Activated CD8-positive, alpha-beta T cell treated with anti-CD3 and anti-CD28 coated beads for 36 hours (primary cell): ENCODE measurements at places on chromosomes 16 and 17.

GRCh38 chr17:45784741-45785479 is 790 bp downstream of the CRHR1 start:
- H3K27ac ChIP-seq: no peak overlapping the region
- peaks cover 66% of the 10 kb centered on the region for H3K27me3 ChIP-seq
- DNase-seq: peak; percentile 51
- H3K36me3 ChIP-seq: no peaks in the 10 kb centered on the region
- peak overlapping the region; percentile 57 for H3K4me3 ChIP-seq

- peaks cover 15% of the 10 kb centered on the region for H3K27me3 ChIP-seq
- no peaks in the 10 kb centered on the region for H3K36me3 ChIP-seq
- no peak for DNase-seq
- no peak overlapping the region for H3K4me3 ChIP-seq
- H3K4me1 ChIP-seq: no peaks in the 10 kb centered on the region
- no peak overlapping the region for H3K27ac ChIP-seq
Observed at GRCh38 chr17:33261820-33262219, 31.3 kb downstream of the ASIC2 start.

DNA sequence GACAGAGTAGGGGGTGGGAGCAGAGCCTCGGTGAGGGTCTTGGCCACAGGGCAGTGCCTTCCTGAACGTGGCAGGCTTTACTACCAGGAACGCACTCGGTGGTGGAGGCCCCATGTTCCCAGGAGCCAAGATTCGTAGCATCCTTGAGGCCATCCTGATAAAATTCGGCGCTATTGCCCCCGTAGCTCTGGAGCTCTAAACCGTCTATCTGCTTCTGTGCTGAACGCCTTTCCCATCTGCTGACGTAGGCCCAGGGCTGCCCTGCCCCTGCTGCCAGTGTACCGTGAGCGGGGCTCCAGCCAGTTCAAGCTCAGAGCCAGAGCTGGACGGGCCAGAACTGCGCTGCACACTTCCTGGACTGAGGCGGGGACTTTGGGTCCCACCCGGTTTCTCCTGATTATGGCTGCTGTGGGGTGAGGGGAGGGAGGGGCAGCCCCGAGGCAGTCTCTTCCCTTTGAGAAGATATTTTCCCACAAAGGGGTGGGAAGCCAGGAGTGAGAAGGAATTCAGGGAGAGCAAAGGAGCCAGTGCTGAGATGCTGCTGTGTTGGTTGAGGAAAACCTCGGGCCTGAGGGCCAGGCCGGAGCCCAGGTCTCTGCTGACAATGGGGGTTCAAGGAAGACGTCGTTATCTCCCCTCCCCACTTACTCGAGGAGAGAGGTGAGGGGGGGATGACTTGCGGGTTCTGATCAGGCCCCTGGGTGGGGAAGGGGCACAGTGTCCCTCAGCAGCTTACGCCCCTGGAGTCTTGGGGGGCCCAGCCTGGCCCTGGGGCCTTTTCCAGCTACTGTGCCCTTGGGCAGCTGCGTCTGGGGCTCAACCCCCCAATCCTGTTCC is 29.4 kb downstream of the OR1D5 start:
- peaks cover 2% of the 10 kb centered on the region for H3K27me3 ChIP-seq
- no peak overlapping the region for H3K27ac ChIP-seq
- no peaks in the 10 kb centered on the region for H3K36me3 ChIP-seq
- no peak for DNase-seq
- H3K4me1 ChIP-seq: peaks cover 1% of the 10 kb centered on the region

- peaks cover 2% of the 10 kb centered on the region for H3K4me1 ChIP-seq
- no peak overlapping the region for H3K27ac ChIP-seq
- H3K4me3 ChIP-seq: no peak overlapping the region
- H3K36me3 ChIP-seq: peaks cover 32% of the 10 kb centered on the region
- no peak for DNase-seq
- no peaks in the 10 kb centered on the region for H3K27me3 ChIP-seq
Observed at GRCh38 chr16:3735541-3735940, 18.2 kb upstream of the TRAP1 start.

DNA sequence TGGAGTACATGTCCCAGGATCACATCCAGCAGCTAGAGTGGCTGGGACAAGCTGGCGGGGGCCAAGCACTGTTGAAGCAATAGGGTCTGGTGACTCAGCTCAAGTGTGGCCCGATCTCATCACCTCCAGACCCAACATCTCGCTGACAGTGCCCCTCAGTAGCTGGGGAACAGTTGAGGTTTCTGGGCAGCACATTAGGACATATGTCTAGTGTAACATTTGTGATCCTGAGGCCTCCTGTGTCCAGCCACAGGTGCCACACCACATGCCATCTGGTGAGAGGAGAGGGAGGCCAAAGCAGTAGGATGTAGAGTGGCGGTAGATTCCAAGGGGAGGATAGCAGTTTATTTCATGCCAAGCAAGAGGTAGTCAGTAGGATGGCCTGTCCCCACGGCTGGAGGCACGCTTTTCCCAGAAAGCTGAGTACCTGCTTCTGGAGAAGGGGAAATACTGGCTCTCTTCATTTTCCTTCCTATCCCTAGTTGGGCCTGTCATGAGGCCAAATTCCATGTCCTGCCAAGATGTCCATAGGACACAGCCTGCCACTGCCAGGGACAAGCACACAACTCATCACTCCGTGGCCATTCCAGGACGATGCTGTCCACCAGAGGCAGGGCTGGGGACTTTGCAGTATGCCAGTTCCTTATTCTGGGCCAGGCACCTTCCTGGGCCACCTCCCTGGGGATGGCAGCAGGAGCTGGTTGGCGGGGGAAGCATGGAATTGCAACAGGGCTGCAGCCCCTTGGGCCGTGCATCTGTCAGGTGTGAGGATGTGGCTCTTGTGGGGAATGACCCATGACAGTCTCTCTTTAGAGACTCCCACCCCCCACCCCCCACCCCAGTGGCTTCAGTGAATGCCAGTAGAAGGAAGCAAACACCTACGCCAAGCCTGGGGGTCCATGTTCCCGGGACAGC is 24.0 kb downstream of the GGA3 start:
- H3K36me3 ChIP-seq: peaks cover 50% of the 10 kb centered on the region
- peaks cover 22% of the 10 kb centered on the region for H3K4me1 ChIP-seq
- no peak for DNase-seq
- peak overlapping the region; percentile 61 for H3K27ac ChIP-seq
- H3K27me3 ChIP-seq: no peaks in the 10 kb centered on the region

DNA sequence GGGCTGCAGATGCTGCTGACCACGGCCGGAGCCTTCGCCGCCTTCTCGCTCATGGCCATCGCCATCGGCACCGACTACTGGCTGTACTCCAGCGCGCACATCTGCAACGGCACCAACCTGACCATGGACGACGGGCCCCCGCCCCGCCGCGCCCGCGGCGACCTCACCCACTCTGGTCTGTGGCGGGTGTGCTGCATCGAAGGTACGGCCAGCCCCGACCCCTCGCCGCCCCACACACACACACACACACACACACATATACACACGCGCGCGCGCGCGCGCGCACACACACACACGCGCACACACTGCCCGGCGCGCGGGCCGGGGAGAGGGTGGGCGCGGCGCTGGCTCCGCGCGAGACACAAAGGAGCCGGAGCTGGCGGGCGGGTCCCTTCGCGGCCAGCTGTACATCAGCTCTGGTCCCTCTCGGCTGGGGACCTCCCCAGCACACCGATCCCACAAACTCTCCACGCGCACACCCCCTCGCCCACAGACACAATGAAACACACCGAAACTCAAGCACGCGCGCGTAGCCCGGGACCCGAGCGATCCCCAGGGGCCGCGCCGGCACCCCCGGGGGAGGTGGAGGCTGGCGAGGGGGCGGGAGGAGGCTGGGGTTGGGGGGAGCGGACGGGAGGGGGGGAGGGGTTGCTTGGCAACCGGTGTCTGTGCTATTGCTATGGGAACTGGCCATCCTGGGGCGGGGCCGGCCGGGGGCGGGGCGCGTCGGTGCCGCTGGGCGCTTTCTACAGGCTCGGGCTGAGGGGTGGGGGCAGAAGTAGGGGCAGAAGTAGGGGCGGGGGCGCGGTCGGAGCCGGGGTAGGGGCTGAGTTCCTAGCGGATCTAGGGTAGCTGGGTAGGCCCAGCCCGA is 658 bp downstream of the CACNG4 start:
- DNase-seq: peak; percentile 36
- peaks cover 5% of the 10 kb centered on the region for H3K4me1 ChIP-seq
- no peaks in the 10 kb centered on the region for H3K36me3 ChIP-seq
- peaks cover 58% of the 10 kb centered on the region for H3K27me3 ChIP-seq
- no peak overlapping the region for H3K27ac ChIP-seq
- H3K4me3 ChIP-seq: peak overlapping the region; percentile 48

DNA sequence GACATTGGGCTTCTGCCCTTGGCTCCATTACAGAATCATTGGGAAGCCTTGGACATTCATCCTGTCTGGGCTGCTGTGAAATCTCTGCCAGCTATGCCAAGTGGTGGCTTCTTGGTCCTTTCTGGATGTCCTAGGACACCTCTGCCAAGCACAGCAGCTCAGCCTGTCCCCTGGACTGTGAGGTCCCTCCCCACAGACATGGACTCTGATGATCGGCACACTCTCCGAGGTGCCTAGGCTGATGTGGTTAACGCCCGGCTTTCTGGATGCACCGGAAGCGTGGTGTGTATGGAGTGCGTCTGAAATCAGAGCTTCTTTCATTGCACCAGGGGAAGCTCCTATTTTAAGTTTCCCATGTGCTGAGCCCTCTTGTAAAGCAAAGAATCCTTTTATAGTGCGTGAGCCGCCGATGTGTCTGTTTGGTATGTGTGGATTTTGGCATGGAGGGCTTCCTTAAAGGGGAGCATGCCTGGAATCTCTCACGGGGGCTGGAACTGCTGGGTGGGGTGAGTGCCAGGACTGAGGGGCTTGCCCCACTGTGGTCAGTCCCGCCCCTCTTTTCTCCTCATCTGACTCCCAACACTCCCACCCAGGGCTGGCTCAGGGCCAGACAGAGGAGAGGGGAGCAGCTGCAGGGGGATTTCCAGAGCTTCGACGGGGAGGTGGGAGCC is 7.0 kb upstream of the ARHGAP23 start:
- no peaks in the 10 kb centered on the region for H3K36me3 ChIP-seq
- no peak overlapping the region for H3K27ac ChIP-seq
- no peak for DNase-seq
- H3K4me3 ChIP-seq: no peak overlapping the region
- peaks cover 63% of the 10 kb centered on the region for H3K27me3 ChIP-seq
- peaks cover 5% of the 10 kb centered on the region for H3K4me1 ChIP-seq

GRCh38 chr16:24610416-24610755 is 71.0 kb downstream of the RBBP6 start:
- DNase-seq: peak; percentile 14
- no peak overlapping the region for H3K27ac ChIP-seq
- H3K36me3 ChIP-seq: no peaks in the 10 kb centered on the region
- H3K4me1 ChIP-seq: peaks cover 5% of the 10 kb centered on the region

- no peak overlapping the region for H3K4me3 ChIP-seq
- peaks cover 4% of the 10 kb centered on the region for H3K27me3 ChIP-seq
- no peak overlapping the region for H3K27ac ChIP-seq
- no peaks in the 10 kb centered on the region for H3K36me3 ChIP-seq
- H3K4me1 ChIP-seq: peaks cover 8% of the 10 kb centered on the region
Observed at GRCh38 chr17:6856051-6856450, 24.5 kb upstream of the TEKT1 start.

GRCh38 chr17:37182786-37183465 is 192.9 kb upstream of the C17orf78 start:
- H3K27ac ChIP-seq: no peak overlapping the region
- H3K27me3 ChIP-seq: no peaks in the 10 kb centered on the region
- peaks cover 45% of the 10 kb centered on the region for H3K36me3 ChIP-seq
- H3K4me1 ChIP-seq: no peaks in the 10 kb centered on the region
- no peak for DNase-seq
- no peak overlapping the region for H3K4me3 ChIP-seq

- no peaks in the 10 kb centered on the region for H3K36me3 ChIP-seq
- H3K4me3 ChIP-seq: no peak overlapping the region
- no peak overlapping the region for H3K27ac ChIP-seq
- peaks cover under 1% of the 10 kb centered on the region for H3K4me1 ChIP-seq
- peaks cover 4% of the 10 kb centered on the region for H3K27me3 ChIP-seq
Observed at GRCh38 chr17:65780111-65780510, 218.7 kb upstream of the AXIN2 start.

GRCh38 chr17:45262516-45263476 is 902 bp upstream of the SPATA32 start:
- peaks cover 30% of the 10 kb centered on the region for H3K36me3 ChIP-seq
- no peak for DNase-seq
- H3K27me3 ChIP-seq: no peaks in the 10 kb centered on the region
- peaks cover 34% of the 10 kb centered on the region for H3K4me1 ChIP-seq
- peak overlapping the region; percentile 76 for H3K4me3 ChIP-seq

DNA sequence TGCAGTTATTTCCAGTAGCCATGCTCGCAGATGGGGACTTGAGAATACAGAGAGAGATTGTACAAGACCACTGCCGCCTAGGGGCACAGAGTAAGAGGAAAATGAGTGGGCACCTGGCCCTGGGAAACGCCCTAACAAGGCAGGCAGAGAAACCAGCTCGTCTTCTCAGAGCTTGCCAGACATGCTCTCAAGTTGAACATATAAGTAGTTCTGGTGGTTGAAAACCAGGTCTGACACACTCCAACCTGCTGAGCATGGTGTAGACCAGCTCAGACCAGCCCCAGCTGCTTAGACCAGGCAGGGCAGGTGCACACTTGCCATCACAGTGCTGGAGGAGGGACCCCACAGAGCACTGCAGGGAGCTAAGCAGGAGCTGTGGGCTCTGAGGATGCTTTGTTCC is 250.5 kb downstream of the CPPED1 start:
- H3K27ac ChIP-seq: no peak overlapping the region
- H3K27me3 ChIP-seq: no peaks in the 10 kb centered on the region
- DNase-seq: no peak
- no peaks in the 10 kb centered on the region for H3K36me3 ChIP-seq

DNA sequence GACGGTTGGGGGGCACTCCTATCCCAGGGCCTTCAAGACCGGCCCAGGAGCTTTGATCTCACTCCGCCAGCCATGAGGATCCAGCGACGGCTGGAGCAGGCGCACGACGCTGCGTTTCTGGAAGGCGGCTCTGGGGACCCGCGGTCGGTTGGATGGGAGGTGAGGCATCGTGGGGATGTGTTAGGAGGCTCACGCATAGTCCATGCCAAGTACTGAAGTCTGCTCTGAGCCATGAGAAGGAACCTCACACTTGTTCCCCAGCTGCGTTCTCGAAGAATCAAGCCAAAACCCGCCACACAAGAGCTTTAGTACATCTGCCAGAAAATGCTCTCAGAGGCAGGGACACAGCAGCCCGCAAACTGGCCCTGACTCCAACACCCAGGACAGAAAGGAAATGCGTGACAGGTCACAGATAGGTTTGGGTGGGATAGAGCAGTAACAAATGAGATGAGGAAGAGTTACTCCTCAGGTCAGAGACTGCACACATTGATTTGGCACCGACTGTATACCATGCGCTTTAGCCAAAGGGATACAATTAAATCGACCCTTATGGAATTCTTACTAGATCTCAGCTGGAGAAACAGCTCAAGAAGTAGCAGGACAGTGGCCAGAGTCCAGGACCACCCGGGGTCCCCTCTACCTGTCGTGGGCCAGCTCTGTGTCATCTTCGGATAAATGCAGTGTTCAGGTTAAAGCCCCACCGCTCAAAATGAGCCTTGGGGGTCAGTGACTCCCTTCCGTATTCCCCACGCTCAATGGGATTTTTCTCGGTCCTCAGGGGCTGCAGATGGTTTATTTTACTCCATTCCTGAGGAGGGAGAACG is 6.7 kb upstream of the GSG1L start:
- no peaks in the 10 kb centered on the region for H3K4me1 ChIP-seq
- no peaks in the 10 kb centered on the region for H3K36me3 ChIP-seq
- no peak for DNase-seq
- H3K4me3 ChIP-seq: no peak overlapping the region
